Stimulated activated CD4-positive, alpha-beta T cell treated with anti-CD3 and anti-CD28 coated beads, Interleukin-12 subunit alpha, Interleukin-12 subunit beta, amount 100 ng/mL, for 24 hours (primary cell): ENCODE measurements at places on chromosomes 2 and 18.

DNA sequence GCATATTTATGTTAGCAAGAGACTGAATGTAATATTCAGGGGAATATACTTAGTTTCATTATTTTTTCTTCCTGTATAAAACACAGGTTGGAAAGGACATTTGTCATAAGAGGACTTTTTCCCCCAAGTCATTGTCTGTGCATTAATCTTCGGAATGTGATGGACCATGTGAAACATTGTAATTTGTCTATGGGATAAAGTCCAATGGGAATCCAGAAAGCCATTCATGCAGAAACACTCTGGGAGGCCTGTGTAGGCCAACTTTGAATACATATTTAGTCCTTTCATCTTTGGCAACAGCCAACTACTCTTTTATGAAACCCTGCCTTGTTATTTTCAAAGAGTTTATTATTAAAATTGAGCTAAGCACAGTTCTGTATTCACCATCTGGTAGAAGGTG is 386.4 kb downstream of the PIK3C3 start:
- DNase-seq, result no peak

DNA sequence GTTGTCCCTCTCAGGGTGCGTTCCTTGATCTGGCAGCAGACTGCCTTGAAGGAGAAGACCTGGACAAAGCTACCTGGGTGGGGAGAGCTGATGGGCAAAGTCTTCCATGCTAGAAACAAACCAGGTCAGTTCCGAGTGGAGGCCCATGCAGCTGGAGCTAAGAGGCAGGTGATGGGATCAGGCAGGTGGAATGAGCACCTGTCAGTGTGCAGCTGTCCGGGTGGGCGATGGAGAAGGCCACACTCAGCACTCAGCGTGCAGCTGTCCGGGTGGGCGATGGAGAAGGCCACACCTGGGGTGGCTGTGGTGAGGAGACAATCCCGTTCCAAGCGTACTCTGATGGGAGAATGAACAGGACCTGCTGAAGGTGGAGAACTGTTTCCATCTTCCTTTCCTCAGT is 237.3 kb upstream of the MYT1L start:
- no peak for DNase-seq

DNA sequence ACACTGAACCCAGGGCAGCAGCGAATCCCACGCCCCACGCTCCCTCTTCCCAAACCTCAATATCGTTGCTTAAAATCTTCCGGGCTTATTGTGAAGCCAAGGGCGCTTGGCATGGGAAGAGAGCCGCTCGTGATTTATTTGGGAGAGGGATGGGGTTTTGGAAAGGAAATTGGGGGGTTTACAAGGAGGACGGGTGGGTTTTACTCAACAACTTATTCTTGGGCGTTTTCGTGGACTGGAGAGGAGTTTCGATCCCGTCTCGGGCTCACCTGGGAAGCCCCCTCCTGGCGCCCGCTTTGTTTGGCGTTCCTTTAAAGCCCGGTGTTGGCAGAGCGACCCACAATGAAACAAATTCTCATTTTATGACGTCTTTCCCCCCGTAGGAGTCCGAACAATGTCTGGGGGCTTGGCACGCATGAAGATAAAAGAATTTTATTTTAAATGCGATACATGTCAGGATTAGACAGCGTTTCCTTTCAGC is 135.3 kb downstream of the INSIG2 start:
- no peak for DNase-seq

DNA sequence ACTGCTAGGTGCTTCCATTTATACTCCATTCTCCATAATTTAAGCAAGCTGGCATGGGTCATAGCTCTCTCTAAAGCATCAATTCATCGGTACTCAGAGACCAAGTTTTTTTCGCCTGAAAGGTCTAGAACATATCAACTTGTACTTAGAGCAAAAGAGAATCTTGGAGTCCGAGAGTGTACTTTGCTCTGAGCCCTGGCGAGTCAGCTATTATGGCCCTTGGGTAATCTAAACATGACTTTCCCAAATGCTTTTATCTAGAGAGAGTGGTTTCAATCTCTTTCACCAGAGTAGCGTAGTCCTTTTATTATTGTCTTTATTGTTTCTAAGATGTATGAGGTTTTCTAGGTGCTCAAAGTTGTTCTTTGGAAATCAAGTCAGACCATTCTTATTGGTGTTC is 34.4 kb downstream of the MAIP1 start:
- no peak for DNase-seq

DNA sequence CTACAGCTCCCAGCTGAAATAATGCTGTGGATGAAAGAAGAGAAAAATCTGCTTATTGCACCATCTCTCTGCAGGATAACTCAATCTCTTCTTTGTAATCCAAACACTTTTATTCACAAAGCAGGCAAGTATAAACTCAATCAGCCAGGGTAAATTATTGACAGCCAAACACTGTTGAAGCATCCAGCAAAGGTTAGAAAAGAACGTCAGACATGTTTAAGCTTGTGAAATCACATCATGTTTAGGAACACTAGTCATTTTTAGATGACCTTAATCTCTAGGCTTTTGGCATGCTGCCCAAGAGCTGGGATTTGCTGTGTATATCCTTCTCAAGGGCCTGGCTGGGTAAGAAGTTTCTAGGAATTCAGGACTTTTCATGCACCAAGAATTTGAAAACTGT is 1148.1 kb upstream of the FANCL start:
- DNase-seq, result no peak

DNA sequence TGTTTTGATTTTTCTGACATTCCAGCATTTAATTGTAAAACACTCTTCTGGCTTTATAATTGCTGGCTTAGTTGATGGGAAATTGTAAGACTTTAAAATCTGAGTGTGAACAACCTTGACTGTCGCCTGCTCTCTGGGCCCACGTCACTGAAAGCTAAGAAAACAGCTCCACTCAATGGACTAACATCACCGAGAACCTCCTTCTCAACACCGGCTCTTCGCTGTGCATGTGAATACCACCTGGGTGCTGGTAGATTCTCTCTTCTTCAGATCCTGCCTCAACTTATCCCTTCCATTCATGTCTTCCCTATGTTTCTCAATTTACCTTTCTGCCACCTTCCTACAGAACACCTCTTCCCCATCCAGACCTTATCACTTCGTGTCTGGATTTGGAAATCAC is 523.1 kb upstream of the ID2 start:
- no peak for DNase-seq

GRCh38 chr2:45696708-45697107 is 45.2 kb downstream of the PRKCE start:
- DNase-seq, result no peak

DNA sequence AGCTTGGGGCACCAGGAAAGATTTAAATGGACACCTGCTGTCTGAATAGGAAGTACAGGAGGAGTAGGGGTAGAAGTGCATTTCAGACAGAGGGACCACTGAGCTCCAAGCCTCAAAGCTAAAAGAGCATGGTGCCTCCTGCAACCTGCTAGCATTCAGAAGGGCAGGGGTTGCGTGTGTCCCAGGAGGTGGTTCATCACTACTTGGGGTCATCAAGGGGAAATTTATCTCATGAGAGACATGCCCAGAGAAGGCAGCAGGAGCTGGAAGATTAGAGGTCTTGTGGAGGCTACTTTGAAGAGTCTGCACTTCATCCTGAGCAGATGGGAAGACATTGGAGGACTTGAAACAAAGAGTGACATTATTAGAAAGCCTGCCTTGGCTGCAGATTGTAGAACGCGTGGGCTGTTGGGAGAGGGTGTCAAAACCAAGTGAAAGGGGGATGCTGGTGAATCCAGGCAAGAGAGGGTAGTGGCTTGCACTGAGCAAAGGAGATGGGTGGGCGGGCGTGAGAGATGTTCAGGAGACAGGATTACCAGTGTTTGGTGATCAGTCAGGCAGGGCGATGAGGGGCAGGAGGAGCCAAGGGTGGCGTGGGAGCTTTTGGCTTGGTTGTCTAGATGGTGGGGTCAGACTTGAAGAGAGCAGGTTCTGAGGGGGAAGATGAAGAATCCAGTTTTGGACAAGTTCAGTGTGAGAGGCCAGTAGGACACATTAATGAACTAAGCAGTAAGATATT is 154.0 kb downstream of the DYSF start:
- DNase-seq, result no peak

GRCh38 chr2:211881449-211881848 is 657.2 kb downstream of the ERBB4 start:
- DNase-seq, result no peak

GRCh38 chr2:128435576-128436478 is 117.2 kb upstream of the HS6ST1 start:
- no peak for DNase-seq

GRCh38 chr2:134836986-134837385 is 1.4 kb upstream of the ACMSD start:
- no peak for DNase-seq

DNA sequence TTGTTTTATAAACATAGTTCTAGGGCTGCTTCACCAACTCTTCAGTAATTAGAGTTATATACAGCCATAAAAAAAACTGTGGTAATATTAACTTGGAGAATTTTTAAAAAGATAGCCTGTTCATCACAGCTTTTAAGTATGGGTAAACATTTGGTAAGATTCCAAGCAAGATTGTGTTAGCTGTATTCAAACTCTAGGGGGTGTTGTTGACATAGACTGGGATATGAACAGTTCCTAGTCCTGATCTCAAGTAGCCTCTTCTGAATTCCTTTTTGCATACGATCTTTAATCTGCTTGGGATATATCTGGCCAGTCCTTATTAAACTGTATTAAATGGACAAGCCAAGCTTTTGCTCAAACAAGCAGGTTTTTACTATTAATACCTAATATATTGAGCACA is 13.4 kb downstream of the NOP58 start:
- no peak for DNase-seq

GRCh38 chr18:76364282-76365259 is 130.5 kb downstream of the ZNF516 start:
- DNase-seq, result no peak

DNA sequence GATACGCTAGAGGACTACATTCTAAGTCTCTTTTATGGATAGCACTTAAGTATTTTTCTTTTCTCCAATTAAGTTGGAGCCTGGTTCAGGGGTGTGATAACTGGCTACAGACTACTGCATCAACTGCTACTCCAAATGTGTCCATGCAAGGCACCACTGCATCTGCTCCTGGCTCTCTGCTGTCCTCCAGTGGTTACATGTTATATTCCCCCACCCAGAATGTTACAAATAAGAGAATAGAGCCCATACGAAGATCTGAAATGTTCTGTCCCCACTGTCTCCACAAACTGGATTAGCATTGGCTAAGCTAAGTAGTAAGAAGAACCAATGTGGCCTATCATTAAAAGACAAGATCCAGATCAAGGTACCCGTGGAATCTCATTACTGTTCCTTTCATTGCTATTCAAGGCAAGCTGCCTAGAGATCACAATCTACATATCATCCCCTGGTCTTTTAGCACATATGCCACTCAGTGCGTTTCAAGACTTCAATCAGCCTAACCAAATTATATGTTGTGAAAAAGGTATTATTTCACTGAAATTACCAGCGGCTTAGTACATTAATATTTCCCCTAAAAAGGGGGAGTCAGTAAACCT is 308.3 kb upstream of the SLC8A1 start:
- no peak for DNase-seq

DNA sequence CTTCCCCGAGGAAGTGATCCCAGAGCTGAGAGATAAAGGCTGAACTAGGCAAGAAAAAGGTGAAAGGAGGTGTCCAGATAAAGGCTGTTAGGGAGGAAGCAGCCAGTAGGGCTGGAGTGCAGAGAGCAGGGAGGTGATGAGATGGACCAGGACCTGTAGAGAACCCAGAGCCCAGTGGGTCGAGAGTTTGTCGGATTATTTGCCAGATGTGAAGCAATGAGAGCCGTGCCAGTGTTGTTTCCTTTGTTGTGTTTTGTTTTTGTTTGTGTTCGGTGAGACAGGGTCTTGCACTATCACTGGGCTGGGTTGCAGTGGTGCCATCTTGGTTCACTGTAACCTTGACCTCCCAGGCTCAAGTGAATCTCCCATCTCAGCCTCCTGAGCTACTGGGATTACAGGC is 111.3 kb downstream of the ACTR3 start:
- DNase-seq, result no peak

GRCh38 chr2:115369400-115369799 is 927.0 kb downstream of the DPP10 start:
- no peak for DNase-seq

DNA sequence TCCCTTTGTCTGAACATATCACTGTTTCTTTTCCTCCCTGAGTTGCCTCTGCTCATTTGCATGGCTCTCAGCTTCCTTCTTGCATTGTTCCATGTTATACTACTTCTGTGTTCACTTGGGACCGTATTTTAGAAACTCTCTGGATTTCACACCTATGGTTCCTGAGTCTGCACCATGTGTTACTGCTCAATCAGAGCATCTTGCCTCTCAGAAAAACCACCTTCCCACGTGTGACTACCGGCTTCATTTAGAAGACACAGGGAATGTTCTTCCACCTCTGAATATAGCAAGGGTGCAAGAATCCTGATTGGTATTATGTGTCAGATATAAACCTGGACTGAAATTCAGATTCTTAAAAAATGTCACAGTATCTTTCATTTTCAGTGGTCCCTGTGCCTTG is 731.2 kb downstream of the TDRD15 start:
- DNase-seq, result no peak

- DNase-seq, result no peak
These were observed 18.3 kb downstream of the MAIP1 start for GRCh38 chr2:199973703-199974102.

DNA sequence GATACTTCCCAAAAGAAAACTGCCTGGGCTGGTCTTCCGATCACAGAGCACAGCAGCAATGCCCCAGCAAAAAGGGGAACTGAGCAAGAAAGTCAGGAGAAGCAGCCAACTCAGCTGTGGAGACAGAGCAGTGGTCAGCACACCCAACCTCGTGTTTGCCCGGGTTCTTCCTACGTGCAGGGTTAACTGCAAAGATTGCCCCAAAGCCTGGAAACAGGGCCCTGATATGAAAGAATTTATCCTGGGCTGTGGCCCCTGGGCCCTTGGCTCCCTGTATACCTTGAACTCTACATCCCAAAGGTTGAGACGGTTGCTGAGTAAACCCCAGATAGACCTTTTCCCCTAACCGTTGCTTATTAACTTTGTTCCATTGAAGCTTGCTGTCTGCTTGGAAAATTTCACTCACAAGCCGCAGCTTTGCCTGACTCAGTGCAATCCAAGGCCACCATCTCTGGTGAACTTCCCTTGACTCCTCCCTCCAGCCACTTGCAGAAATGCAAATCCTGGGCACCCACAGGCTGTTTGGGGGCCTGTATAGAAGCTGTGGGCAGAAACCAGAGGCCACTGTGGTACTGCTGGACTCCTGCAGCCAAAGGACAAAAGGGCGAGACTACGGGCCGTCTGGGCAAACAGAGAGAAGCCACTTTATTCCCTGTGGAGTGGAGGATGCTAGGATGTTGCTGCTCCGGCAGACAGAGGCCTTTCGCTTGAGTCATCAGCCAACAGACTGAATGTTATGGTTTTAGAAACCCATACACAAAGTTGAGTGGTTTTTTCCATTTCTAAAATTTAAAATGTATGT is 18.2 kb downstream of the NRP2 start:
- no peak for DNase-seq

GRCh38 chr2:149456285-149456684 is 125.9 kb downstream of the LYPD6 start:
- no peak for DNase-seq
